Esophagus muscularis mucosa (tissue), 4 donors: ENCODE measurements at places on chromosomes 7 and 10. TPM values are rescaled to one million over a fixed set of nuclear protein-coding genes. Genes with fewer than 3 reads are reported as not detected.
A peak's percentile ranks its signal among the peaks of the same experiment; 100 is the strongest.

Gene CALML3
- not detected for total RNA-seq

Gene WIPF3
- 7.8 TPM for total RNA-seq

Gene IFIT1
- 10.6 TPM for total RNA-seq

Gene ZNF485
- total RNA-seq, result 2.3 TPM

Gene PON1
- total RNA-seq, result not detected

Gene PRLHR
- 2.1 TPM for total RNA-seq

Gene OR2A1
- 0.26 TPM for total RNA-seq

Gene WDFY4
- 2.3 TPM for total RNA-seq

Gene EVX1
- total RNA-seq, result not detected

Gene ACSM6
- not detected for total RNA-seq

Gene ADAM12
- total RNA-seq, result 0.83 TPM

GRCh38 chr10:101571271-101571925, 16.7 kb downstream of the POLL start:
- no peak for DNase-seq

- no peak for DNase-seq
Observed at GRCh38 chr10:31058795-31059703, 27.4 kb upstream of the ZNF438 start.

- DNase-seq, result no peak
Observed at GRCh38 chr7:21617916-21618390, 75.1 kb downstream of the DNAH11 start.

DNA sequence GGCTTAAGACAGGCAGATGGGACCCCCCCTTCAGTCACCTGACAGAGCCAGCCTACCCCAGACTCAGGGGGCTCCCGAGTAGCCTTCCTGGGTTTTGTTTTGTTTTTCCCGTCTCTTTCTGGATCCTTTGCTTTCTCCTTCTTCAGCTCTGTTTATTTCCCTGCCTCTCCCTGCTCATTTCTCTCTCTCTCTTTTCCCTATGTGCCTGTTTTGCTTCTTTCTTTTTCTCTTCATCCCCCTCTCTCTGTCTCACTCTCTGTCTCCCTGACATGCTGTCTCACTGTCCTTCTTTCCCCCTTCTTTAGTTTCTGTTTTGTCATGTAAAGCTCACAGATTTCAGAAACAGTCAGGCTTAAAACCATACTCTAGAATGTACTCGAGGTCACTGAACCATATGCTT, 38.2 kb upstream of the SLC29A3 start:
- DNase-seq, result no peak

DNA sequence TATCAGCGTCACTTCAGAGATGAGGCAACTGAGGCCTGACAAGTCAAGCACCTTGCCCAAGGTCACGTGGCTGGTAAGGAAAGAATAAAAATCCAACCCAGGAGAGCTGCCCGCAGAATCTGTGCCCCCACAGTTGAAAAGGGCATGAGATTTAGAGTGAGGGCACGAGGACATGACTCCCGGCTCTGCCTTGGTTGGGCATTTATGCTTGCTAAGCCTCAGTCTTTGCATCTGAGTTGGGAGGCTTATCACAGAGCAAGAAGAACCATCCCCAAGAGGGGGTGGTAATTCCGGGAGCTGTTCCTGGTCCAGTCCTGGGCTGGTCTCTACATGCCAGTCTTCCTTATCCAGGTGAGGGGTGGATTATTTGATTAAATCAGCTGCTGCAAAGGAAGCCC, 37.3 kb downstream of the PLPP4 start:
- no peak for DNase-seq

DNA sequence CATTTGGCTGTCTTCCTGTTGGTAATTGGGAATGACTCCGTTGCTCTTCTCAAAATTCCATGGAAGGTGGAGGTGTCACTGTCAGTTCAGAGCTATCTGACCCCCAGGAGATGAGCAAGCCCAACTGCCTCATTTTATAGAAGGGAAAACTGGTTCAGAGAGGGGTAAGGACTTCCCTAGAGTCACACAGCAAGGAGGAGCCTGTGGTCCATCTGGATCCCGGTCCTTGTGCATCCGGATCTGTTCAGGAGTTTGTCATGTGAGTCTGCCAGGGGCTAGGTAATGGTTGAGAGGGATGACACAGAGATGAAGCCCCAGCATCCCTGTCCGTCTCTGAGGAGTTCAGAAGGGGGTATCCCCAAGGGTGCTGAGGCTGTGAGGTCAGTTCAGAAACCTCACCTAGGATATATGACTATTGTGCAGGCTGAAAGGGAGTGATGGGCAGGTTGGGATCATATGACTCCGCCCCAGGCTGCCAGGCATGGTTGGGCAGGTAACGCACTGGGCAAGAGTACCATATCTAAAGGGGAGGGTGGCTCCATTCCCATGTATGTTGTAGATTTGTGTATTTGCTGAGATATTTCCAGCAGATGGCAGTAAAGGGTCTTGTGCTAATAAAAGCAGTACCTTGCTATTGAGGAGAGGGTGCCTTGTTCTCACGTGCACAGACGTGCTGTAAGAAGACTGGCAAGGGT, 16.0 kb upstream of the SLC29A3 start:
- no peak for DNase-seq

DNA sequence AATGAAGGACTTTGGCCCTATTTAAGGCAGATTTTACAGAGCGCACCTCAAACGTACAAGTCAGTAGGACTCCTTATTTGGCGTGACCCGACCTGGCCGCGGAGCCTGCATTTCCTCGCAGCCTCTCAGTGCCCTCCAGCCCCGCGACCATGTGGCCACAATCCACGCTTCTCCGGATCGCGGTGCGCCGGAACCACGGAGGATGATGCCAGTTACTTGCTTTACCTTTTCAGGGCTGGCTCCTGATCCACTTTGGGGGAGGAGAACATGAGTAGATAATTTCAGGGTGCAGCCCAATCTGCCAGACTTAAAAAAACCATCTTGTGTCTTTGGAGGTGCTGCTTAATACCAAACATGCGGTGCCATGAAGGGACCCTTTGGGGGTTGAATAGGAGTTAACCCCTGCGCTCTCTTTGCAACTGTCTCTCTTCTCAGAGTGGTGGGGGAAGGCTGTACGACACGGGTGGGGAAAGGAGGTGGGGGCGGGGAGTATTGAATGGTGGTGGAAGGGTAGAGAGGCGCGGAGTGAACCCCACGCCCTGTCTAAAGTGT, 1.5 kb downstream of the FRAT1 start:
- no peak for DNase-seq

DNA sequence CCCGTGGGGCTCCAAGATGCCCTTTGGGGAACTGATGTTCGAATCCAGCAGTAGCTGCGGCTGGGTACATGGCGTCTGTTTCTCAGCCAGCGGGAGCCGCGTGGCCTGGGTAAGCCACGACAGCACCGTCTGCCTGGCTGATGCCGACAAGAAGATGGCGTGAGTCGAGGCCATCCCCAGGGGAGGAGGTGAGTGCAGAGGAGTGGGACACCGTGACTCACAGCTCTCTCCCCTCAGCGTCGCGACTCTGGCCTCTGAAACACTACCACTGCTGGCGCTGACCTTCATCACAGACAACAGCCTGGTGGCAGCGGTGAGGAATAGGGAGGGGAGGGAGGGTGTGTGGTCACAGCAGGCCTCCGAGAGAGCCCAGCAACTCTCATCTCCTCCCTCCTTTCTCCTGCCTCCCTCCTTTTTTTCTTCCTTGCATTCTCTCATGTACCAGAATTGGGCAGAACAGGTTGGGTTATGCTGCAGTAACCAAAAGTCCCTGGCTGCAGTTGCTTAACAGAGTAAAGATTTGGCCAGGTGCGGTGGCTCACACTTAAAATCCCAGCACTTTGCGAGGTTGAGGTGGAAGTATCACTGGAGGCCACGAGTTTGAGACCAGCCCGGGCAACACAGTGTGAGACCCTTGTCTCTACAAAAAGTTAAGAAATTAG, 16.5 kb downstream of the ARPC1B start:
- no peak for DNase-seq

- no peak for DNase-seq
Observed at GRCh38 chr7:43591558-43592180, 8.8 kb downstream of the STK17A start.

DNA sequence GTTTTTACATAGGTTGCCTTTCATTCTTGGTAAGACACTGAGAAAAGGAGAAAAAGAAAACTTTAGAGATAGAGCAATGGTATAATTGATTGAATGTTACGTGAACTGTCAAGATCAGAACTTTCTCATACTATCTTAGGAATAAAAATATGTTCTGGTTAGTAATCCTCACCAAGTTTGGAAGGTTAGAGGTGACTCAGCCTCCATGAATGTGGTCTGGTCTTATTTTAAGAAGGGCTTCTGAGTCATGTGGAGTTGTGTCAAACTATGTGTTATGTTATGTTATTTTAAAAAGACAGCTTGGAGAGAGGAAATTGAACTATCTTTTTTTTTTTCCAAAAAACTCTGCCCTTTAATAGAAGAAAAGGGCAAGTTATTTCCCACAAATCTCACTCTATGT, 458.6 kb upstream of the KLF6 start:
- no peak for DNase-seq

DNA sequence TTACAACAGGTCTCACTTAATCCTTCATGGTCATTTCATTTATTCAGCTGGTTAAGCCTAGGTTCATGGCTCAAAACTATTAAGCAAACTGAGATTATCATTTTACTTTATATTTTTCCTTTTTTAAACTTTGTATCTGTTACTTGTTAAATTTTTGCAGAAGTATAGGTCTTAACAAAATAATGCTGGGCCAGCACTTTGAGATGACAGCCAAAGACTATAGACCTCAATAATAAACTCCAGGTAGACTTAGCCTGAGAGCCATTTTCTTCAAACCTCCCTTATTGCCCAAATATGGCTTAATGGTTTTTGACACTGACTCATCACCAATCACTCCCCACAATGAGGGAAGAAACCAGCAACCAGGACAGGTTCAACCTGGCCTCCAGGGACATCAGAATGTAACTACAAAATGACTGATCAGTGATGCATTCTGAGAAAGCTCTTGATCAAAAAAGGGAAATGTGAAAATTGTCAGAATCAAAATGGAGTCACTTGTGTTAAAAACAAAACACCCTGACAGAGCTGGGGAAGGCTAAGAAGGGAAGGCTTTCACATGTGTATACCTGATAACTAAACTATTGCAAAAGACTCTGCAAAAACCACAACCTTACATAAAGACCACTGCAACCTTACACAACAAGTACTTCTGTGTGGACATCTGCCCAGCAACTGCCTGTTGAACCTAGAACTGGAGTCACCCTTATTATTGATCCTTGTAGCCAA, 2.1 kb upstream of the CCDC126 start:
- DNase-seq, result no peak

DNA sequence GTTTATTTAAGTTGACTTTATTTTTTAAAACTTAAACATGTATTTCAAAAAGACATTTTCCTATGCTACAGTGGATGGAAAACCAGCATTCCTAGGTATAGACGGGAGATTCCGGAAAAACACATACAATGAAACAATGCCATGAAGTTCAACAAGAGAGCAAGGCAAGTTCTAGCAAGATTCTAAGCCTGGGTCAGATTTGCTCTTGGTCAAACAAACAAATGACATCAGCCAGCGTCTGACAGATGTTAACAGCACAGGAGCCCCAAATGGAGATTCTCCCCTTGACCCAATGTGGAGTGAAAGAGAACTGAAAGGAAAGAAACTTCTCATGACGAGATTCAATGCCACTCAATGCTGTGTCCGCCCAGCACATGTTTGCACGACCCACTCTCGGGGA, 149.9 kb downstream of the NEURL1 start:
- no peak for DNase-seq

DNA sequence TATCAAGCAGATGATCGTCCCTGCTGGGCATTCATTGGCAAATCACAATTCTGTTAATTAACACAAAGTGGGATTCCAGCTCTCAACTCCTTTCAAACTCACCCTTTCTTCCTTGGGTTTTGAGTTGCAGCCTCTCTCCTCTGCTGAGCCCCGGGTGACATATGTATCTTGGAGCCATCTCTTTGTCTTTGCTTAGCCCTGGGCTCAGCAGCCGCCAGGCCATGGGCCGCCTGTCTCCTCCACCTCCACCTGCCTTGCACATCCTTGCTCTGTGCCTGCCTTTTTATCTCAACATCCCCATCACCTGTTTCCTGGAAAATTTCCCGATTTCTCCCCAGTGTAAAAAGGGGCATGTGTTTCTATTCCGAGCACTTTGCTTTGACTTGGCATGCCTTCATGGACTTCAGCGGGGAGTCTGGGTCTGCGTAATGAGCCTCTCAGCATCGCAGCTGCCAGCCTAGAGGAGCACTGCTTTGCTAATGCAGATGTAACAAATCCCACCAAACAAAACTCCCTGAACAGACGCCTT, 141.3 kb upstream of the AGK start:
- no peak for DNase-seq

DNA sequence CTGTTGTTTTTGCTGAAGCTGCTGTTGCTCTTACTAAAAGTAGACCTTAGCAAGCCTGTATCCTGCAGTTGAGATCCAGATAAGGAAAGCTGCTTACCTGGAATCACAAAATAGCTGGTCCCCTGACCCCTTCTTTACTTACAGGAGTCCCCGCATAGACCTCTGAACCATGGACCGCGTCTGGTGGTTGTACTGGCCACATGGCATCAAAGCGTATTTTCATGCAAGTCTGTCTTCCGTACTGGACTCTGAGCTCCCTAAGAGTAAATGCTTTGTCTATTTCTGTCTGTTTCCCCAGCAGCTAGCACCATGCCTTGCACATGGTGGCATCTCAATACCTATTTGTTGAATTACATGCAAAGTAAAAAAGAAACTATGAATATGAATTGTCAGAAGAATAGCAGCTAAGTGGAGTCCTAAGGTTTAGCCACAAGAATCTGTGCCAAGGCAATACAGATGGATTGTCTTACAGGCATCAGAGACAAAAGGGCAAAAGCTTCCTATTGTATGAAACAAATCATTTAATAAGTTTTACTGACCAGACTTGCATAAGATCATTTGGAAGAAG, 159.2 kb downstream of the PAXIP1 start:
- no peak for DNase-seq

DNA sequence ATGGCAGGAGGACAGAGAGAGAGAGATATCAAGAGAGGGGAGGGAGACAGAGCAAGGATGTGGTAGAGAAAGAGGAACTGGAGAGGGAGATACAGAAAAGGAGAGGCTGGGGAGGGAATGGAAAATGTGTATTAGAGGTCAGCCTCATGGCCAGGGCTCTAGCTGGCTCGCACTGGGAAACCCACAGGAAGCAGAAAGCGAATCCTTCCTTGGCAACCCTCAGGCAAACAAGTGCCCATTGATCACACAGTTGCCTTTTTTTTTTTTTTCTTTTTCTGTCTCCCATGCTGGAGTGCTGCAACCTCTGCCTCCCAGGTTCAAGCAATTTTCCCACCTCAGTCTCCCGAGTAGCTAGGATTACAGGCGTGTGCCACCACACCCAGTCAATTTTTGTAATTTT, 391.2 kb downstream of the TYW1 start:
- DNase-seq, result no peak

GRCh38 chr7:159229683-159230475, 85.2 kb upstream of the VIPR2 start:
- peak; percentile 79 for DNase-seq
